Right cardiac atrium (tissue), 5 donors: ENCODE measurements at places on chromosomes 2 and 18. TPM values are rescaled to one million over a fixed set of nuclear protein-coding genes. Genes with fewer than 3 reads are reported as not detected.

LRP2 gene
- 0.42 TPM for total RNA-seq

CCDC178 gene
- 0.29 TPM for total RNA-seq

DNA sequence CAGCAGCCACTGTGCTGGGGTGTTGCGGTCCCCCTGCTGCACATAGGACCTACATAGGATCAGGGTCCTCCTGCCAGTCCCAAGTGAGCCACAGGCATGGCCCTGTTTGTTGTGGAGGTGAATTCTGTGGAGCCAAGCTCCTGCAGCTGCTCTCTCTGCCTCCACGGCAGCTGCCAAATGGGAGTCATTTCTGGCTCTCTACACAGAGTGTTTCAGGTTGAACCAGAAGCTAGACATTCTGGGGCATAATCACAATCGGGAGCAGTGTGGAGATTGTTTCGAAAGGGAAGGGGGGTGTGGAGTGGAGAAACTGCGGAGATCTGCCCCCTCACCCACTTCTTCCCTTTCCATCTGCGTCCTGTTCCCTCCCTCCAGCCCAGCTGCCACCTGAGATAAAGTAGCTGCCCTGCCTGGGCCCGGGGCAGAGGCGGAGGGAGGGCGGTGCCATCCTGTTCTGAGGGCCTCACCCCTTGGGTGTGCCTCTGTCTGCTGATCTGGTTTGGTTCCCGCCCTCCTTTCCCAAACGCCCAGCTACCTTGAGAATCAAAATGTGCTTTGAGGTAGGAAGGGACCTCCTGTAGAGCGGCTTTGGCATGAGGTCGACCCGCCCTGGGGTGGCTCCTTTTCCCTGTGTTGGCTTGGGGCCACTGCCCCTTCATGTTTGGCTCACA is 139.4 kb downstream of the WDSUB1 start:
- peak; percentile 66 for DNase-seq

CYS1 gene
- total RNA-seq: 6.0 TPM

GALR1 gene
- total RNA-seq: 0.03 TPM

GRCh38 chr2:9199716-9200632 is 6.6 kb upstream of the ASAP2 start:
- DNase-seq: no peak

DNA sequence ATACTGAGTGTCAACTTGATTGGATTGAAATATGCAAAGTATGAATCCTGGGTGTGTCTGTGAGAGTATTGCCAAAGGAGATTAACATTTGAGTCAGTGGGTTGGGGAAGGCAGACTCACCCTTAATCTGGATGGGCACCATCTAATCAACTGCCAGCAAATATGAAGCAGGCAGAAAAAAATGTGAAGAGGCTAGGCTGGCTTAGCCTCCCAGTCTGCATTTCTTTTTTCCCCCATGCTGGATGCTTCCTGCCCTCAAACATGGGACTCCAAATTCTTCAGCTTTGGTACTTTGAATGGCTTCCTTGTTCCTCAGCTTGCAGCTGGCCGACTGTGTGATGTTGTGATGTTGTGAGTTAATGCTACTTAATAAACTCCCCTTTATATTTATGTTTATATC is 577.4 kb downstream of the CPS1 start:
- DNase-seq: no peak

DNA sequence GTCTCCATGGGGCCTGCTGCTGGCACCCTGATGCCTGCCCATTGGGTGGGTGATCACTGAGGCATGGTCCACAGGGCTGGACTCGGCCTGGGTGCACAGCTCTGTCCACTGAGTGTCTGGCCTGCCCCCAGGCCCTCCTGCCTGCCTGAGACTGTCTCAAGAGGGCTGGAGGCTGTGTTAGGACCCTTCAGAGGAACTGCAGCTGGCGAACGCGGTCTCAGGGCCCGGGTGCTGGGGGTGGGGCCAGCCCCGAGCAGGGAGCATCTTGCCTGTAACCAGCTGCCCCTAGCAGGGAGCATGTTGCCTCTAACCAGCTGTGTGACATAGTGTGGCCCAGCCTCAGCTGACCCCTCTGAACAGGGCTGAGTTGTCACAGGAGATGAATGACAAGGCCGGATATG is 50.0 kb downstream of the TWIST2 start:
- peak; percentile 57 for DNase-seq
